ENCODE measurements at places on chromosomes 7 and 10.
A peak's percentile ranks its signal among the peaks of the same experiment; 100 is the strongest.

DNA sequence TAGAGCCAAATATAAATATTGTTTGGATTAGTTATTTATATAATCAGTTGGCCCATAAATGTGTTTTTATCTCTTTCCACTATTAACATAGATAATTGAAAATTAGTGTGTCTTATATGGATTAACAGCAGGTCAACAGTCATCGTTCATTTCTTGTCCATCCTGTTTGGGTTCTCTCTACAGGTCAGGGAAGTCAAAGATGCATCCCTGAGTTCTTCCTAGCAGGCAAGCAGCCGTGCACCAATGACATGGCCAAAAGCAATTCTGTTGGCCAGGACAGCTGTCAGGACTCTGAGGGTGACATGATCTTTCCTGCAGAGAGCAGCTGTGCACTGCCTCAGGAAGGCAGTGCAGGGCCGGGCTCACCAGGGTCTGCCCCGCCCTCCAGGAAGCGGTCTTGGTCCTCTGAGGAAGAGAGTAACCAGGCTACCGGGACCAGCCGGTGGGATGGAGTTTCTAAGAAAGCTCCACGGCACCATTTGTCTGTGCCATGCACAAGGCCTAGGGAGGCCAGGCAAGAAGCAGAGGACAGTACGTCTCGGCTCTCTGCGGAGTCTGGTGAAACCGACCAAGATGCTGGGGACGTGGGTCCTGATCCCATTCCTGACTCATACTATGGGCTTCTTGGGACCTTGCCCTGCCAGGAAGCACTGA lies 15.9 kb downstream of the FBH1 start:
- no peaks in the 10 kb centered on the region for H3K36me3 ChIP-seq
- H3K4me3 ChIP-seq: no peak overlapping the region

- H3K36me3 ChIP-seq: no peaks in the 10 kb centered on the region
- H3K4me1 ChIP-seq: peaks cover 19% of the 10 kb centered on the region
- DNase-seq: no peak
- no peaks in the 10 kb centered on the region for H3K27me3 ChIP-seq
Measured at GRCh38 chr7:100603726-100604027, 1.5 kb downstream of the PCOLCE start.

DNA sequence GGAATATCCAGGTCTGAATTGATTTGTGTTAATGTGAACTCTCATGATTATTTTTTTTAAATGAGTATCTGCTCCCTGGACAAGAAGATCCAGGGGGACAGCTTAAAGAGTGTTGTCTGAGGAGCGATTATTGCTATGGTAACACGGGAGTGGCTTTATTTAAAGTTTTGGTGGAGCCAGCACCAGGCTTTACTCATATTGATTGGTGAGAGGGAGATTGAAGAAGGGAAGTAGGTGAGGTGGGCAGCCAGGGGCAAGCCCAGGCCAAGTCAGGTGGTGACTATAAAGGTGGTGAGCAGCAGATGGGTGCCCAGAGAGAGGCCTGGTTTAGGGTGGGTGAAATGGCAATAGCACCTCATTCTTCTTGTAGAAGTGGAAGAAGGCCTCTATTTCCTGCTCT lies 10.2 kb upstream of the AGR2 start:
- H3K36me3 ChIP-seq: no peaks in the 10 kb centered on the region
- no peak for DNase-seq
- H3K4me1 ChIP-seq: no peaks in the 10 kb centered on the region
- H3K4me3 ChIP-seq: no peak overlapping the region

DNA sequence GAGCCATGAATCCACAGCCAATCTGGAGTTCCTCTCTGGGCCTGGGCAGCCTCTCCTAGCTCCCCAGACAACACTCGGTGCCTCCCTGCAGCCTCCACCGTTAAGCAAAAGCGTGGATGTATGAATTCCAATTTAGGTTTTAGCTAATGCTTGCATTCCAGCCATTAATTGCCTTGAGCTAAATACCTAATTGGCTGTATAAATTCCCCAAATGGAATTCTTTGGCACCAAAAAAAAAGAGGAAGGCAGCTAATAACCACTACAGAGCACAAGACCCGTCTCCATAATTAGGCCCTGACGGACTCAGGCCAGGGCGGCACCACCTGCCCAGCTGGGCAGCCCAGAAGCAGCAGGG lies 140.5 kb downstream of the PTPRN2 start:
- H3K4me1 ChIP-seq: no peaks in the 10 kb centered on the region
- H3K36me3 ChIP-seq: no peaks in the 10 kb centered on the region
- H3K27ac ChIP-seq: no peak overlapping the region
- H3K4me3 ChIP-seq: no peak overlapping the region

GRCh38 chr7:39709768-39710311 lies 86.5 kb downstream of the RALA start:
- no peaks in the 10 kb centered on the region for H3K27me3 ChIP-seq
- no peaks in the 10 kb centered on the region for H3K4me1 ChIP-seq
- no peak overlapping the region for H3K4me3 ChIP-seq
- H3K36me3 ChIP-seq: no peaks in the 10 kb centered on the region
- H3K27ac ChIP-seq: no peak overlapping the region

- H3K36me3 ChIP-seq: no peaks in the 10 kb centered on the region
- no peak for DNase-seq
- H3K27me3 ChIP-seq: no peaks in the 10 kb centered on the region
- H3K4me1 ChIP-seq: peaks cover 11% of the 10 kb centered on the region
Measured at GRCh38 chr10:86775056-86775869, 18.8 kb downstream of the BMPR1A start.

GRCh38 chr10:104540181-104540580 lies 100.9 kb upstream of the SORCS3 start:
- no peaks in the 10 kb centered on the region for H3K27me3 ChIP-seq
- no peak overlapping the region for H3K4me3 ChIP-seq
- DNase-seq: no peak

DNA sequence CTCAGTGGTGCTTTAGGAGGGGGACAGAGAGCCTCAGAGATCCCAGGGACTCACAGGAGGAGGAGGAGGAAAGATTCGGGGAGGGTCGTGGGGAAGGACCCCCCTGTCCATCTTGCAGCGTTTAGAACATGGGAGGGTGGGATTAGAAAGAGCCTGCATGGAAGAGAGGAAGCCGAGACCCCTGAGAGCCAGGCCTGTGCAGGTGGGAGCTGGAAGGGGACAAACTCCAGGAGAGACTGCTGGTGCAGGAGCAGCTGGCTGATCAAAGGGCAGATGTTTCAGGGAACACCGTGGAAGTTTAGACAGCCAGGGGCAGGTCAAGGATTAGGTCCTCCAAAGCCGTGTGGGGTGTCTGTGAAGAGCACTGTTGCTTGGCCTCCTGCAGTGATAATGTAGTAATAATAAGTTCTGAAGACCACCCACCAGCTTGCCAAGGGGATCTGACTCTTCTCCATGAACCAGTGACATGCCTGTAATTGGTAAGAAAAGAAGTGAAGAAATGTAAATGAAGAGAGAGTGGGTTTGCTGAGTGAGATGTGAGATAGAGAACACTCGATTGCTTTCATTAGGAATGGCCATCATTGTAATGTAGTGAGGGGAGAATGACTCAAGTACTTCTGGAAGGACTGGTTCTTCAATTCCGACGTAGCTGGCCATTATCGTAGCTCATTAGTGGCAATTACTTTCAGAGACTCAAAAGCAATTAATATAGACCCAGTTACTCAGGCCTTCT lies 425.6 kb downstream of the PAXIP1 start:
- H3K36me3 ChIP-seq: no peaks in the 10 kb centered on the region
- no peaks in the 10 kb centered on the region for H3K4me1 ChIP-seq
- no peak overlapping the region for H3K4me3 ChIP-seq
- no peaks in the 10 kb centered on the region for H3K27me3 ChIP-seq
- H3K27ac ChIP-seq: no peak overlapping the region
- no peak for DNase-seq

DNA sequence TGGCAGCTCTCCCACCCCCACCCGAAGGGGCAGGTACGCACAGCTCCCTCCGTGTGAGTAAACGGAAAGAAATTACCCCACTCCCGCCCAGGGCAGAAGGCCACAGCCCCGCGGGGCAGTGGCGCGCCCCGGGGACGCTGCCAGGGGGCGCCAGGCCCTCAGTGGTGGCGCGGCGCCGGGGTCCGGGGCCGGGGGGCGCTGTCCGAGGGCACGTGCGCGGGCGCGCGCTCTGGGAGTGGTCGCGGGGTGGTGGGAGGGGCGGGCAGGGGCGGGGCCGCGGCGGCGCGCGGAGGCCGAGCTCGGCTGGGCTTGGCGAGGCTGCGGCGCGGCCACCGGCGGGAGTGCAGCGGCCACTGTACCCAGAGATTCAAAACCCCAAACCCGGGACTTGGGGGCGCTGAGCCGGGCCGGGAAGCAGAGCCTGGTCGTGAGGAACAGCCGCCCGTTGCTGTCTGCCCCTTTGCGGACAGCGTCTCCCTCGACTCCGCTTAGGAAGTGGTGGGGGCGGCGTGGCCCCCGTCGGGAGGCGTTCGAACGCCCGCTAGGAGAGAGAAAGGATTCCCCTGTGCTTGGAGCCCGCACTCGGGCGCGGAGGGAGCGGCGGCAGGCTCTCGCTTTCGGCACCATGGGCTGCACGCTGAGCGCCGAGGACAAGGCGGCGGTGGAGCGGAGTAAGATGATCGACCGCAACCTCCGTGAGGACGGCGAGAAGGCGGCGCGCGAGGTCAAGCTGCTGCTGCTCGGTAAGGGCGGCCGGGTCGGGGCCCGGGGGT lies at the start of gene GNAI1:
Gene GNAI1, plus strand, starts transcription at position 296 of the 773 bp plus-strand sequence. Its CDS starts 330 bp downstream, at position 626.
- H3K27ac ChIP-seq: peak within 1 kb of the TSS; percentile 91
- H3K36me3 ChIP-seq: no peaks in the 10 kb centered on the region
- H3K4me3 ChIP-seq: peak within 1 kb of the TSS; percentile 91
- DNase-seq: peak; percentile 88
- no peaks in the 10 kb centered on the region for H3K27me3 ChIP-seq
- peaks cover 1% of the 10 kb centered on the region for H3K4me1 ChIP-seq

DNA sequence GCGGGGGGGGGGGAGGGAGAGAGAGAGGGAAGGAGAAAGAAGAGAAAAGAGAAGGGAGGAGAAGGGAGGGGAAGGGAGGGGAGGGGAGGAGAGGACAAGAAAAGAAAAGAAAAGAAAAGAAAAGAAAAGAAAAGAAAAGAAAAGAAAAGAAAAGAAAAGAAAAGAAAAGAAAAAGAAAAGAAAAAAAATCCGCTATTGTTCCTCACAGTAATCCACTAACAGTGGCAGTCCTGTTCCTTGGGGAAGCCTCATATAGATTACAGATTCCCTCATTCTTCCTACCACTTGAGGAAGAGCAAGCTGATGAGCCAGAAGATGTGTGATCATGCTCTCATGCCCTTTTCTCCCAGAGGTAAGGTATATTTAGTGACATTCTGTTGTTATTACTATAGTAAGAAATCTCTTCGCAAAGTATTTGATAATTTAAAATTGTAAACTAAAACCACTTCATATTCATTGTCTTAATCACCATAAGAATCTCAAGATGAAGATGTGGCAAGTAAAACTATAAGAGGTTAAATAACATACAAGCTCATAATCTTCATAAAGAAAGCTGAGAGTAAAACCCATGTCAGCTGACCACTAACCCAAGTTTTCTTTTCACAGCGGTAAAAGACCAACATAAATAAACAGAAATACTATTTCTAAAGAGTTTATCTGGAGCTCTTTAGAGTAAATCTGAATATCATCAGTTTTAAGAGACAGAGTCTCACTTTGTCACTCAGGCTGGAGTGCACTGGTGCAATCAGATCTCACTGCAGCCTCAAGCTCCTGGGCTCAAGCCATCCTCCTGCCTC lies 128.1 kb downstream of the JMJD1C start:
- H3K27ac ChIP-seq: no peak overlapping the region
- no peaks in the 10 kb centered on the region for H3K36me3 ChIP-seq
- H3K4me1 ChIP-seq: peaks cover 2% of the 10 kb centered on the region
- no peak overlapping the region for H3K4me3 ChIP-seq
- DNase-seq: no peak
- no peaks in the 10 kb centered on the region for H3K27me3 ChIP-seq

GRCh38 chr7:16801111-16801542 lies 3.7 kb downstream of the AGR2 start:
- no peaks in the 10 kb centered on the region for H3K4me1 ChIP-seq
- H3K4me3 ChIP-seq: no peak overlapping the region
- DNase-seq: no peak
- H3K27ac ChIP-seq: no peak overlapping the region
- H3K27me3 ChIP-seq: no peaks in the 10 kb centered on the region

GRCh38 chr7:107118109-107118900 lies 50.5 kb upstream of the HBP1 start:
- peaks cover 3% of the 10 kb centered on the region for H3K4me1 ChIP-seq
- DNase-seq: no peak
- no peak overlapping the region for H3K27ac ChIP-seq
- H3K4me3 ChIP-seq: no peak overlapping the region
- no peaks in the 10 kb centered on the region for H3K36me3 ChIP-seq
- no peaks in the 10 kb centered on the region for H3K27me3 ChIP-seq

DNA sequence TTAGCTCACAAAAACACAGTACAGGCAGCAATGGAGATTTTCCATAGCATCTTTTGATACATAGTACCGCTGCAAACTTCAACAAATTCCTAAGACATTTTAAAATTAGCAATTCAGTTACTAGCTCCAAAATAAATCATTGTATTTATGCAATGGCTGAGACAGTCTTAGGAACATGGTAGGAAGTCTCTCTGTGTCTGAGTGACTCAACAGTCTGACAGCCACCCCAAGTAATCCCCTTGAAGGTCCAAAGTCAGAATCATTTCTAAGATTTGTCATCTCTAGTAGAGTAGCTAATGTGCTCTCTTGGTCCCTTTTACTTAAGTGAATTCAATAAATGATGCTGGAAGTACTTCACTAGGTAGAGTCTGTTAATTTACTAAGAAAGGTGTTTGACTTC lies 93.8 kb upstream of the NOBOX start:
- H3K27ac ChIP-seq: no peak overlapping the region
- H3K27me3 ChIP-seq: no peaks in the 10 kb centered on the region
- no peak for DNase-seq

- H3K27me3 ChIP-seq: no peaks in the 10 kb centered on the region
- no peak for DNase-seq
- H3K36me3 ChIP-seq: no peaks in the 10 kb centered on the region
- no peaks in the 10 kb centered on the region for H3K4me1 ChIP-seq
- H3K27ac ChIP-seq: no peak overlapping the region
Measured at GRCh38 chr10:15220445-15220844, 52.0 kb upstream of the NMT2 start.

- no peak overlapping the region for H3K4me3 ChIP-seq
- H3K27ac ChIP-seq: peak overlapping the region; percentile 36
- no peak for DNase-seq
- H3K27me3 ChIP-seq: no peaks in the 10 kb centered on the region
- H3K4me1 ChIP-seq: peaks cover 14% of the 10 kb centered on the region
Measured at GRCh38 chr7:121006711-121007315, 18.3 kb downstream of the CPED1 start.

DNA sequence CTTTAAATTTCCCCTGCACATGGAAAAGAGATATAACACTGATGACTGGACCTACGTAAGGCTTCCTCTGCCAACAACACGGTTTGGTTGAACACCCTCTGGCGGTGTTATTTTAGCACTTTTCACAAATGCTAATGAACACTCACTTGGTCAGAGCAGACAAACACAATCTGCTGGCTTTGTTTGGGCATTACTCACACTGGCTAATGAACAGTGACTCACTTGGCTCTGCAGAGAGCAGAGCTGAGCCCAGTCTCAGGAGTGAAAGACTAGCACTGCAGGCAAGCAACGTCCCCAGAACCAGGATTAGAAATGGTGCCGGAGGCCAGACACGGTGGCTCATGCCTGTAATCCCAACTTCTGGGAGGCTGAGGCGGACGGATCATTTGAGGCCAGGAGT lies 430.8 kb downstream of the PLXNA4 start:
- no peaks in the 10 kb centered on the region for H3K36me3 ChIP-seq
- no peak for DNase-seq
- no peaks in the 10 kb centered on the region for H3K27me3 ChIP-seq
- H3K4me1 ChIP-seq: no peaks in the 10 kb centered on the region

- no peaks in the 10 kb centered on the region for H3K4me1 ChIP-seq
Measured at GRCh38 chr10:131461093-131461492, 149.6 kb upstream of the TCERG1L start.
